GM19239 (cell line): ENCODE measurements at places on chromosomes 16 and 17.

GRCh38 chr16:2436110-2436509, 6.9 kb downstream of the CCNF start:
- no peak for DNase-seq

DNA sequence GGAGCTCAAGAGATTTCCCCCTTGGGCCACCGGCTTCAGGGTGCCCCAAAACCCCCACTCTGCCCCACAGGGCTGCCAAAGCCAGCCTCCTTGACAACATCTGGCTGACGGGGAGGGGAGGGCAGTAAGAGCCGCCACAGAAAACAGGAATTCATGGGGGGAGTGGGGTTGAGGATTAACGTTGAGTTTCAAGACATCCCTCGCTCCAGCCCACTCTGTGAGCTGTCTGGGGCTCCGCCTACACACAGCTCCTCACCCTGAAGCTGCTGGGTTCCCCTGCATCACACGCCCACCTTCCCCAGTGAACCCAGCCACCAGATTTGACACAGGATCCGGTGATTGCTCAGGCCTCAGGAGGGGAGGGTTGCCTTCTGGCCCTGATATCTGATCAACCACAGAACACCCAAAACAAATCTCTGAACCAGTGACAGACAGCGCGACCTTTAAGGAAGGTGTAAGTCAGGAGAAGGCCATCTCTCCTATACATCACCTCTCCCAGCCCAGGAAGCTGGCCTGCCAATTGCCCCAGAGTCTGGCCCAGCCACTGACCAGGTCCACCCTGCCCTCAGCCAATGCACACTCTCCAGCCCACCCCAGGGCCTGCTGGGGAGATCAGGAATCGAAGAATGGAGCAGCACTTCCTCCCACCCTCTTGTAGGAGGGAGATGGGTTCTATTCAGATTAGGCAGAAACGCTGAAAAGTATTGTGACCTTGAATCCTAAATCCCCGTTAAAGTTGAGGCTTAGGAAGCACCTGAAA, 132.1 kb downstream of the CLEC16A start:
- peak; percentile 75 for DNase-seq

DNA sequence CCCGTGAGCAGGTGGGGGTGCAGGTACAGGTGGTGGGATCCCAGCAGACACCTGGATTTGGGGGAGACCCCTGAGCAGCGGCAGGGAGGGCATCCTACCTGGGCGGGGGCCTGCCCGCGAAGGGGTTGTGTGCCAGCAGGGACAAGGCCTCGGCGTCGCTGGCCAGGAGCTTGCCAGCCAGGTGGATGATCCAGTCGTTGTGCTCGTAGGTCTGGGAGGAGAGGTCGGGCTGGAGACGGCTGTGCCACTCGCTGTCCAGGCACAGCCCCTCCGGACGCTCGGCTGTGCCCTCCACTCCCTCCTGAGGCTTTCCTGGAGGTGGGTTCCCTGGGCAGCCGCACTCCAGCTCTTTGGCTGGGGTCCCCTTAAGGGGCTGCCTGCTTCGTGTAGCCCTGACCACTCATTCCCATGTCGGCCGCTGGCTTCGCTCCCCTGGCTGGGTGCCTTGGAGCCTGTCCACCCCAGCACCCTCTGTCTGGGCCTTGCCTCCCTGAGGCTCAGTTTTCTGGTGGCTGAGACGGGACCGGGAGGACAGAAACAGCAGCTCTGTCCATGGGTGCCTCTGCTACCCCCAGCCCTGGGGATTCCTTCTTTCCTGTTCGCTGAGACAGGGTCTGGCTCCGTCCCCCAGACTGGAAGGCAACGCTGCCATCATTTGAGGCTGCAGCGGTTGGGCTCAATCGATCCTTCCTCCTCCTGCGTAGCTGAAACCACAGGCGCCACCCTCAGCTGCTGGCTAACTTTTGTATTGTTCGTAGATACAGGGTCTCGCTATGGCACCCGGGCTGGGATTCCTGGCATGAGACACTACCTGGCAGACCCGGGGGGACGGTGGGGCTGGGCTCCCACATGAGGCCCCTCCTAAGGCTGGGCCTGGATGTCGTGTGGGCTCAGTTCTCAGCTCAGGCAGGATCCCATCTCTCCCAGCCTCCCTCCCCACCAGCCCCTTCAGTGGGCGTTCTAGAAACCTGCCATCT, 68.6 kb upstream of the GNG13 start:
- no peak for DNase-seq

- DNase-seq: no peak
These were observed 6.1 kb downstream of the KRT35 start for GRCh38 chr17:41474863-41475262.

GRCh38 chr16:57013902-57014301, 24.5 kb downstream of the NLRC5 start:
- DNase-seq: no peak

DNA sequence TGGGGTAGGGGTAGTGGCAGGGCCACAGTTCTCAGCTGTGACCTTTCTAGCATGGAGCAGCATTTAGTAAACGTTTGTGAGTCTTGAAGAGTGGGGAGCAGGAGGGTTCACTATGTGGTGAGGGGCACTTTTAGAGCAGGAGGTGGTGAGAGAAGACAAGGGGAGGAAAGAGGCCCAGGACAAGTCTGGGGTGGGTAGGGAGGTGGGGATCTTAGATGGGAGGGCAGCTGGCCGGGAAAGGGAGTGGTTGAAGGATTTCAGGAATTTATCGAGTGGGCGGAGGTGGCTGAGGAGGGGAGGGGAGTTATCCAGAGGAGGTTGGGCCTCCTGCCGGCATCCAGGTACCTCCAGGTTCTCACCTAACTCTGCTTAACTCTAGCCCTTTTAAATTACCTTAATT, 1.9 kb downstream of the CLEC16A start:
- no peak for DNase-seq

GRCh38 chr17:50221864-50222545, 20.6 kb upstream of the COL1A1 start:
- DNase-seq: no peak

DNA sequence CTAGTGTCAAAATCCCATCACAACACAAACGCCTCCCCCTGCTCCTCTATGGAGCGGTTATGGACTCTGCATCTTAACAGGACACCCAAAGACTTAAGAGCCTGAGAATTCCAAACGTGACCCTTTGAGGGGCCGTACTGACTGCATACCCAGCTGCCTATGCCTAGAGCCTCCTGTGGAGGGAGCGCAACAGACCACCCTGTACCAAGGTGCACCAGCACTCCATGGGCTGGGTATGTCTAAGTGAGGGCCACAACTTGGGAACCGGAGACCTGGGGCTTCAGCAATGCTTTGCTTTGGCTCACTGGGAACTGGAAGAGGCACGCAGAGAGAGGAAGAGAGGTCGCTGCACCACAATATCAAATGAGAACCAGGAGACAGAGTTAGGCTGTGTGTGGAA, 5.4 kb downstream of the ANKS3 start:
- DNase-seq: no peak

GRCh38 chr16:2038382-2039231, 9.0 kb downstream of the NTHL1 start:
- no peak for DNase-seq

GRCh38 chr16:47886631-47887415, 269.0 kb downstream of the ABCC12 start:
- DNase-seq: no peak

- peak; percentile 60 for DNase-seq
These were observed 20.0 kb upstream of the HERPUD1 start for GRCh38 chr16:56911771-56912571.

- no peak for DNase-seq
These were observed 7.7 kb upstream of the PCTP start for GRCh38 chr17:55743103-55743679.

DNA sequence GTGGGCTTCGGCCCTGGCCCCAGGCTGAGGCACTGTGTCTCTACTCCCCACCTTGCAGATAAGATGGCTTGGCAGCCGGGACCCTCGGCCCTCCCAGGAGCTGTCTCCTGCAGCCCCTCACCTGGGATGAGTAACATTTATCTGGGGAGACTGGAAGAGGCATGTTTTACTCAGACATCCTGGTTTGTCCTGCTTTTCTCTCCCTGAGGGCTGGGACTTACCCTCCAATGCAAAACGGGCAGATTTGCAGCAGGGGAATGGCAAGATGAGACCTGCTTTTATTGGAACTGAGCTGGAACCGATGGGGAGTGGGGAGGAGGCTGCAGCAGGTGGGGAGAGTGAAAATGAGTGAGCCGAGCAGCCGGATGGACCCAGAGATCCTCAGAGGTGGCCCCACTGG, 27.3 kb upstream of the UBE2G1 start:
- DNase-seq: no peak

DNA sequence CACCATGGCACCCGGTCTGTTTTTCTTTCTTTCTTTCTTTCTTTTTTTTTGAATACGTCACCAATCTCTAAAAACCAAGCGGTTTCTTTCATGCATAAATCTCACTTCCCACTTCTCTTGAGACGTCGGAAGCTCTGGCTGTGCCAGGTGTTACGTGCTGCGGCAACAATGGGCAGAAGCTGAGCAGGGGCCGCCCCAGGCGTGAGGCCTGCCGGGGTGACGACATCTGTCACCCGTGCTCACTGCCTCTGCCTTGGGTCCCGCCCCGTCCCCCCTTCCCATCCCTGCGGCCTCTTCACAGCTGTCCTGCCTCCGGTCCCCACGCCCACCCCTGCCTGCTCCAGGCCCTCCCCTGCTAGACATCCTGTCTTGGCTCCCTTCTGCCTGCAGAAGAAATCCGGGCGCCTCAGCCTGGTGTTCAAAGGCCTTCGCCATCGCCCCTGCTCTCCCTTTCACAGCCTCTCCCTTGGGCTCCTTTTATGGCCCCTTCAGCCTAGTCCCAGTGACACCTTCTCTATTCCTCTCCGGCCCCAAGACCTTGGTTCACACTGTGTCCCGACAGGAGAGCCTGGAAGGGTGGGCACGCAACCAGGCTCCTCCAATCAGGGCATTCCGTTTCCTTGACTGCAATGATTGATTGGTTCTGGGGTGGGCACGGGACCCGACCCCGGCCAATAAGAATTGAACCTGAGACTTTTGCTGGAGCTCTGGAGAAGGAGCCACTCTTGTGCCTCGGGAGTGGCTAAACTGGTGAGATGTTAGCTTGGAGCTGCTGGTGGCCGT, 4.8 kb downstream of the P2RX1 start:
- peak; percentile 65 for DNase-seq

DNA sequence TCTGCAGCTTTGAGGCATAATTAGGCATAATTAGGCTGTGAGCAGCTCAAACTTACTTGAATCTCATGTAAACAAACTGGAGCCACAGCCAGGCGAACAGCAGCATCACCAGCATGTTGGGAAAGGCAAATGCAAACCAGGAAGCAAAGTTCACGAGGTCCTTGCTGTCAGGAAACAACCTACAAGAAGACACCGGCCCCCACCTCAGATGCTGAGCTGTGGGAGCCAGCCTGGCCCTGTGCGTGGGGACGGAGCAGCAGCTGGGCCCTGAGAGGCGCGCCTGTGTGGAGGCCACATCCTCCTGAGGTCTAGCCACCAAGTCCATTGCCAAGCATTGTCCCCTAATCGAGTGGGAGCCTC, 12.2 kb downstream of the SLC13A5 start:
- DNase-seq: no peak

GRCh38 chr17:65954148-65954449, 237.8 kb downstream of the CEP112 start:
- no peak for DNase-seq

DNA sequence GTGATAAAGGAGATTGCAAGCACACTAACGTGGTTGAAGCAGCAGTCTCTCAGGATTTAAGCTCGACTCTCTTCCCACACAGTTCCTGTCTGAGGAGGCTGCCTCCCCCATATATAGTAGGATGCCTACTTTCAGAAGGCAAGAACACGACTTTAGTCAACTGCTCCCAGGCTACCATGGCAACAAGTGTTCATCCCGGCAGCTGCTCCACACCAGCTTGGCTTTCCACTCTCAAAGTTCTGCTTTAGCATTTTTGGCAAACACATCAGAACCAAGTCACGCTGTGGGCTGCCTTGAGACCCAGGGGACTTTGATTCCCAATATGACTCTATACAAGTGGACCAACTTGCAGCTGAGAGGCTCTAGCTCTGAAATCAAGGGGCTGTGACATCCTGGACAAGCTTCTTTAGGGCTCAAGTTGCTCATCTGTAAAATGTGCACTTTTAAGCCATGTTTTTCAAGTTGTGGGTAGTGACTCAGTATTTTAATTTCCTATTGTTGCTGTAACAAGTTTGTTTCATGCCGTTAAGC, 16.5 kb downstream of the ZP2 start:
- DNase-seq: no peak

DNA sequence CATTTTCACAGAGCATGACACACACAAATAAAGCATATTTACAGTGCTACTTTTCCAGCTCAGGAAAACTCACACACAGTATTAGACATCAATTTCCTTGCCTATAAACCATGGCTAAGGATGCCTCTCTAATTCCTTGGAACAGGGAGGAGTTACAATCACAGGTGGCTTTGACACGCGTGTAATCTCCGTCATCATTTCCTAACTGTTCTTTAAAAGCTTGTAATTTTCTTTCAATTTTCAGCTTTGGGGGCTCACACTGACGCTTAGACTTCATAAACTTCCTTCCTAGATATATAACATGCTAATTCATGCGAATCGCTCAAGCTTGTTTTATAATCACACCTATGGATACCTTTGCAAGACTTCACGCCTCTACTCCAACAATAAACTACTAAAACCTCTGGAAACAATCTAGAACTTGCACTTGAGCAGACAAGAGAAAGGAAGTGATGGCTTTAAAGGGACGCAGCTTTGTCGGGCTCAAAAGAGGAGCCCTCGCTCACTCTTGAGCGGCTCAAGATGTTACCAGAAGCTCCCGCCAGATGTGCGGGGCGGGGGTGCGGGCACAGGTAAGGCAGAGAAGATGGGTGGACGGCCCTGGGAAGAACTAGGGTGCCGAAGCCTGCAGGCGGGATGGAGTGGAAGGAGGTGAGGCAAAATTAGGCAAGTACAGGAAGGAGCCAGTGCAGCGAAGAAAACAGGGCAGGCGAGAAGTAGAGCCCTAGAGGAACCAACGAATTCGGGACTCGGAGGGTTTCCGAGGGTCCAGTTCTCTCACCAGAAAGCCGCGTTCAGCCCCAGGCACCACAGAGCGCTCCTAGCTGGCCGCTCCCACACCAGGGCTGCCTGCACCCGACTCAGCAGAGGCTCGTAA, 631 bp downstream of the RETREG3 start:
- DNase-seq: no peak

- no peak for DNase-seq
These were observed 451.1 kb downstream of the SOX9 start for GRCh38 chr17:72571813-72572396.

- no peak for DNase-seq
These were observed 16.1 kb downstream of the ABCA3 start for GRCh38 chr16:2324296-2324859.

DNA sequence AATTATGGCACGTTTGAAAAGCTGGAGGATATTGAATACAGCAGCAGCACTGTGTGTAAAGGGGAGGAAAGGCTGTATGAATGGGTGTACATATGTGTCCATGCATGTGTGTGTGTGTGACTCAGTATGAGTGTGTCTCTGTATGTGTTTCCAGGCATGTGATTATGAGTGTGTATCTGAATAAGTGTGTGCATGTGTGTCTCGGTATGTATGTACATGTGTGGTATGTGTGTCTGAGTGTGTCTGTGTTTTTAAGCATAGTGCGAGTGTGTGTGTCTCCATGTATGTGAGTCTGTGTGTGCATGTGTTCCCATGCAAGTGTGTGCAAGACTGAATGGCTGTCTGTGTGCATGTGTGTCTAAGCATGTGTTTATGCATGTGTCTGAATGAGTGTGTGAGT, 259.1 kb upstream of the XYLT1 start:
- DNase-seq: no peak
